Activated naive CD8-positive, alpha-beta T cell treated with anti-CD3 and anti-CD28 coated beads for 36 hours (primary cell): ENCODE measurements at places on chromosomes 3 and 15. TPM values are rescaled to one million over a fixed set of nuclear protein-coding genes. Genes with fewer than 3 reads are reported as not detected.
A peak's percentile ranks its signal among the peaks of the same experiment; 100 is the strongest.

DNA sequence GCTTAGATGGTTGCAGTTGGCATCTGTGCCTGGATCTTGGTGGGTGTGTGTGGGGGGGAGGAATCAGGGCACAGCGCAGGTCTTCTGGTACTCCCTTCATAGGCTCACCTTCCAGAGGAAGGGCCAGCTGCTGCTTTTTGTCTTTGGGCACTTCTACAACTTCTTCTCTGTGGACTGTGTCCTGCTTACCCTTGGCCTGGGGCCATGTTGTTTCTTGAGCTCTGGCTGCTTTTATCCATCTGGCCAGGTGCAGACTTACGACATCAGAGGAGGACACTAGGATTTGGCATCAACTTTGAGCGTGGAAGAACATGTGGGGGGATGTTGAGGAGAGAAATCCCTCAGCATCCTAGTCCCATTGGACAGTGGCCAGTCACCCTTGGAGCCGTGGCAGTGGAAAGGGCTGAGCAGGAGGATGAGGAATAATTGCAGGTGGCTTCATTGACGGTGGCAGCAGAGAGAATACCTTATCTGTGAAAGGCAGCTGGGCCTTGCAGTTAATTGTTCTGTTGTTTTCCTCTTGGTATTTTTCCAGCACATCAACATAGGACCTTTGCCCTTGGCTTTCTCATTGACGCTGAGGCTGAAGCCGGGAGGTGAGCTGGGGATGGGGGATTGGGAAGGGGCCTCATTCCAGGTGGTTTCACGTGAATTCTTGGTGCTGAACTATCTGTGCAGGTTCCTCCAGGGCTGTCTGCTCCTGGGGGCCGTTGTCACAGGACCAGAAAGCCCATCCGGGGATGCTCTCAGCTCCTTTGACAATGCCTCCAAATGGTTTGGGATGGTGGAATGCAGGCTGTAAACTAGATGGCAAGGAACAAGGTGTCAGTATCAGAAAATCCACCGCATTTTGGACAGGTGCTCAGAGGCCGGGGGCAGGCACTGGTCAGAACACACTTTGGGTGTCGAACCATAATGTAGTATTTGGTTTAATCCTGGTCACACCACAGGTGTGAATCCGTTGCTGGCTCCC, 9.7 kb downstream of the EPHB1 start:
- peaks cover 11% of the 10 kb centered on the region for H3K4me1 ChIP-seq
- H3K27ac ChIP-seq, result no peak overlapping the region
- no peak for DNase-seq
- H3K4me3 ChIP-seq, result no peak overlapping the region
- peaks cover 30% of the 10 kb centered on the region for H3K27me3 ChIP-seq

Gene P3H2
- total RNA-seq, result not detected

Gene INSYN1
- total RNA-seq, result not detected

Gene POLG
- total RNA-seq, result 96.1 TPM

Gene ITIH1
- not detected for total RNA-seq

Gene FAM174B
- 5.7 TPM for total RNA-seq

GRCh38 chr15:91319371-91320059, 219.5 kb downstream of the SV2B start:
- no peak overlapping the region for H3K27ac ChIP-seq
- H3K4me1 ChIP-seq, result peaks cover 24% of the 10 kb centered on the region
- H3K27me3 ChIP-seq, result no peaks in the 10 kb centered on the region
- H3K36me3 ChIP-seq, result no peaks in the 10 kb centered on the region
- no peak for DNase-seq

GRCh38 chr15:73608475-73608874, 24.7 kb downstream of the NPTN start:
- no peak for DNase-seq
- peaks cover 10% of the 10 kb centered on the region for H3K36me3 ChIP-seq
- no peaks in the 10 kb centered on the region for H3K27me3 ChIP-seq
- H3K4me3 ChIP-seq, result no peak overlapping the region
- H3K27ac ChIP-seq, result peak overlapping the region; percentile 10

Gene MFAP1
- total RNA-seq, result 48.3 TPM

DNA sequence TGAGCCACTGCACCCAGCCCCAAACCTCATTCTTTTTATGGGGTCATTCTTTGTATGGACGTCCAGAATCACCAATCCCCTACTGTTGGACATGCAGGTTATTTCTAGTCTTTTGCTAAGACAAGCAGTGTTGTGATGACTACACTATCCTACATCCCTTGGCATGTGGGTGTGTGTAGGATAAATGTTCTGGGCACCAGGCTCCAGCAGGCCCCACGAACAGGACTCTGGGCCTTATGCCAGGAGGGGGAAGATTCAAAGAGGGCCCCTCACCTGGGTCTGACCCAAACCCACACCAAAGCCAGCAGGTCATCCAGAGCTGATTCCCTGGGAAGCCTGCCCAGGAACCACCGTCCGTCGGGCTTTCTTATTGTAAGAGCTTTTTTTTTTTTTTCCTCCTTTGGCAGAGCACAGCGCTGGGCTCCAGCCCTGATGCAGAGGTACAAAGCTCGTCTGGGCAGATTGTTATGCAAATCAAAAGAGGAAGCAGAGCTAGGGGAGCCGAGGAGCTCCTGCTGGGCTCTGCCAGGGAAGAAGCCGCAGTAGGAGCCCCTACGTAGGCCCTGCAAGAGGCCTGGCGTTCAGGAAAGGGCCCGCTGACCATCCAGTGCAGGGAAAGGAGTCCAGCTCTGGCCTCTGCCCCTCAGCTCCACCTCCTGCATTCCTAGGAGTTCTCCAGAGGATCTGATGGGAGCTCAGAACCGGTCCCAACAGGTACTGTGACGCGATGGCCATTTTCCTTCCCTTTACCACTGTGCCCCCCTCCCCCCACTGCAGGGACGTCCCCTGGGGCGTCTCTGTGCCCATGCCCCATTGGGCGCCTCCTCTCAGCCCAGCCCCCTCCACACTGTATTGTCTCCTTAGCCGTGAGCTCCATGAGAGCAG, 29.0 kb upstream of the FURIN start:
- H3K27ac ChIP-seq, result peak overlapping the region; percentile 75
- H3K36me3 ChIP-seq, result no peaks in the 10 kb centered on the region
- H3K27me3 ChIP-seq, result no peaks in the 10 kb centered on the region
- H3K4me3 ChIP-seq, result peak overlapping the region; percentile 56
- peaks cover 40% of the 10 kb centered on the region for H3K4me1 ChIP-seq

GRCh38 chr3:159870723-159871122, 117.9 kb upstream of the IL12A start:
- no peak for DNase-seq
- no peaks in the 10 kb centered on the region for H3K36me3 ChIP-seq
- H3K4me1 ChIP-seq, result peaks cover 2% of the 10 kb centered on the region
- H3K4me3 ChIP-seq, result no peak overlapping the region
- no peak overlapping the region for H3K27ac ChIP-seq
- peaks cover 14% of the 10 kb centered on the region for H3K27me3 ChIP-seq

DNA sequence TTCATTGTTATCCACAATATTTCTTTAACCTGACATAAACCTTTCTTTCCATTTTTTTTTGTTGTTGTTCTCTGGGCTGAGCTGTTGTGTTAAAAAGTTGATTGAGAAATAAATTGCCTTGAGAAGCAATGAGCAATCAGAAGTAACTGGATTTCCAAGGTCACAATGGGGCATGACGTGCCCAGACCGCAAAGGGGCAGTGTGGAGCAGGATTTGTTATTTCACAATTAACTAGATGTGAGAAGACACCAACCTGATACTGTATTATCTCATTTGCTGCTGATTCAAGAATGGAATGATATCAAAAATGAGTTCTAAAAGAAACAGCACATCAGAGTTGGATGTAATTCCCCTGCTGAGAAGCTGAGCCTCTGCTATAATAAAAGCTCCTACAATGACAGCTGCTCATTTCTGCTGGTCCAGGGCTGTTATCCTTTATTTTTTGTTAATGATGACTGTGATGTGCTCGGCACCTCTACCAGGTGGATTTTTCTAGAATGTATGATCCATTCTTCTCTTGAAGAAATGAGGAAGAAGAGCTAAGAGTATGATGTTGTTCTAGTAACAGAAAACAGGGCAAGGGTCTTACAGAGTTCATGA, 28.1 kb downstream of the CPNE4 start:
- no peak for DNase-seq
- no peak overlapping the region for H3K27ac ChIP-seq

Gene FEZF2
- not detected for total RNA-seq

GRCh38 chr3:126100634-126101301, 16.8 kb upstream of the SLC41A3 start:
- no peak for DNase-seq
- H3K27me3 ChIP-seq, result no peaks in the 10 kb centered on the region
- no peaks in the 10 kb centered on the region for H3K36me3 ChIP-seq
- H3K27ac ChIP-seq, result no peak overlapping the region
- no peaks in the 10 kb centered on the region for H3K4me1 ChIP-seq

- peaks cover 6% of the 10 kb centered on the region for H3K4me1 ChIP-seq
- no peak overlapping the region for H3K27ac ChIP-seq
- H3K36me3 ChIP-seq, result peaks cover 36% of the 10 kb centered on the region
Observed at GRCh38 chr3:130712718-130713423, 33.8 kb downstream of the PIK3R4 start.

GRCh38 chr3:86653661-86654205, 337.2 kb downstream of the VGLL3 start:
- H3K4me1 ChIP-seq, result no peaks in the 10 kb centered on the region
- no peak for DNase-seq
- no peaks in the 10 kb centered on the region for H3K36me3 ChIP-seq
- no peak overlapping the region for H3K4me3 ChIP-seq

GRCh38 chr3:129936757-129937156, 37.8 kb upstream of the TRH start:
- peak; percentile 10 for DNase-seq
- no peaks in the 10 kb centered on the region for H3K36me3 ChIP-seq
- H3K4me1 ChIP-seq, result peaks cover 2% of the 10 kb centered on the region
- H3K4me3 ChIP-seq, result peak overlapping the region; percentile 37
- H3K27ac ChIP-seq, result peak overlapping the region; percentile 57

DNA sequence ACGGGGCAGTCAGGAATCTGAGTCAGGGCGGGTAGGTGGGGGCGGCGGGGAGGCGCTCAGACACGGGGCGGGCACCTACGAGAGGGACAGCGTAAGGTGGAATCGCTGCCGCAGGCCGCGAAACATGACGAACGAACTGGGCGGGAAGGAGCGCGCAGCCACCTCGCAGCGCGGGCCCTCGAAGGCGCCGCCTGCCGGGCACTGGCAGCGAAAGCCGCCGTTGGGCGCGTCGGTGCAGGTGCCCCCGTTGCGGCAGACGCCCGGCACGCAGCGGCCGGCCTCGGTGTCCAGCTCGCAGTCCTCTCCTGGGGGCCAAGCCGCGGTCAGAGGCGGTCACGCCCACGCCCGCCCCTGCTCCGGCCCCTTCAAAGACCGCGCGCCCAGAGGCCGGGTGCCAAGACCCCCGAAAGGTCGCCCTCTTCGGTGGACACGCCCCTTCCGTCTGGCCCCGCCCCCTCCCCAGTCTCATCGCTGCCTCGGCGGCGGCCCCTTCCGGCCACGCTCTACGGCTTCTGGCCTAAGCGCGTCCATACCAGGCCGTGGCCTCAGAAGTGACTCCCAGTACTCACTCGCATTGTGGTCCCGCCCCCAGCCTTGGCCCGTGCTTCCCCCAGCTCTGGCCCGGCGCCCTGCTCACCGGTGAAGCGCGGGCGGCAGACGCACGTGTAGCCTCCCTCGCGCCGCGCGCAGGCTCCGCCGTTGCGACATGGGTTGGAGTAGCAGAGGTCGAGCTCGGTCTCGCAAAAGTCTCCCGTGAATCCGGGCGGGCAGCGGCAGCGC, 6.4 kb downstream of the CELSR3 start:
- H3K4me3 ChIP-seq, result peak overlapping the region; percentile 83
- H3K4me1 ChIP-seq, result peaks cover 10% of the 10 kb centered on the region
- DNase-seq, result peak; percentile 92
- H3K27ac ChIP-seq, result peak overlapping the region; percentile 91
- H3K36me3 ChIP-seq, result peaks cover 19% of the 10 kb centered on the region
- peaks cover 14% of the 10 kb centered on the region for H3K27me3 ChIP-seq

GRCh38 chr15:61084944-61085367, 144.1 kb downstream of the RORA start:
- no peak overlapping the region for H3K4me3 ChIP-seq
- H3K36me3 ChIP-seq, result no peaks in the 10 kb centered on the region
- no peaks in the 10 kb centered on the region for H3K27me3 ChIP-seq
- DNase-seq, result no peak
- no peak overlapping the region for H3K27ac ChIP-seq
- no peaks in the 10 kb centered on the region for H3K4me1 ChIP-seq

DNA sequence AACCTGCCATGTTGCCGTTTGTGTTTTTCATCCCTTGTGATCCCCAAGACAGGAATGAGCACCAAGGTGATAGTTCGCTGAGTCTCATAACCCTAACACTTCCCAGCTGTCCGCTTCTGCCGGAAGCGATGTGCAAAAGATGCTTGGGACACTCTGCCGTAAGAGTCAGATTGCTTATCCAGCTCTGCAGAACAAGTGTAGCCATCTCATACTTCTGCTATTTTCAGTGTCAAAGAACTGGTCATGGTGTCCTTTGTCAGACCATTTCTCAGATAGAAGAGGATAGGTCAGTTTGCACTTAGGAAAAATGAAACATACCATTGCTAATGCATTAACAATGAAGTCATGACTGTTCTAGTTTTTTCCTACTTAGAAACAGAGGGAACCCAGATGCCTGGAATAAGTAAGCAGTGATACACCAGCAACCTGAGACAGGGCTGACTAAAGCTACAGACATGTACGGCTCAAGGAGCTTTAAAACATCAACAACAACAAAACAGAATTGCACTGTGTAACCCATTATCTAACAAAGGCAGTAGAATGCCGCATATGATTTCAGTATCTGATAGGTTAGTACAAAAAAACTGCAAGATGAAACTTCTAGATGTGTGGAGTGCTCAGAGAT, 134.0 kb upstream of the IL12A start:
- peaks cover 3% of the 10 kb centered on the region for H3K4me1 ChIP-seq
- peaks cover 25% of the 10 kb centered on the region for H3K27me3 ChIP-seq
- no peak overlapping the region for H3K4me3 ChIP-seq
- H3K27ac ChIP-seq, result no peak overlapping the region
- DNase-seq, result no peak

GRCh38 chr15:57865294-57865693, 158.8 kb downstream of the POLR2M start:
- no peak overlapping the region for H3K27ac ChIP-seq
- no peaks in the 10 kb centered on the region for H3K36me3 ChIP-seq
- no peak for DNase-seq
- H3K4me3 ChIP-seq, result no peak overlapping the region

Gene DUOXA2
- total RNA-seq, result not detected

GRCh38 chr3:138367911-138368310, 19.5 kb downstream of the MRAS start:
- H3K27me3 ChIP-seq, result peaks cover 4% of the 10 kb centered on the region
- no peak for DNase-seq
- H3K36me3 ChIP-seq, result no peaks in the 10 kb centered on the region
- peaks cover 13% of the 10 kb centered on the region for H3K4me1 ChIP-seq
- no peak overlapping the region for H3K27ac ChIP-seq

DNA sequence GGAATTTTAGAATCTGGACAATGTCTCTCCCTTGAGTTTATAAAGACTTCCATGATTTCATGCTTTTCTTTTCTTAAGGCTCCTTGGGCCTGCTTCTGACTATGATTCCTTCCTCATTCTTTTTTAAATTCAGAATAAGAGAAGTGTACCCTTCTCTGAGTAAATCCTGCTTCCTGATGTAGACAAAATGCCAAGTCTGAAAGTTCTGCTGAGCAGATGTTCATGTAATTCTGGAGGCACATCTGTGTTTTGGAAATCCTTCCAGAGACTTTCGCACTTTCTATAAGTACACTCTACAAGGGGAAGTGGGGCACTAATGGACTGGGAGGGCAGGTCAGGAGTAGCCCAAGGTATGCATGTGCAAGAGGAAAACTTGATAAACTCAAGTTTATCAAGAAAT, 24.8 kb downstream of the TPM1 start:
- no peaks in the 10 kb centered on the region for H3K4me1 ChIP-seq
- H3K4me3 ChIP-seq, result no peak overlapping the region
- H3K27ac ChIP-seq, result no peak overlapping the region
- DNase-seq, result no peak
- H3K36me3 ChIP-seq, result peaks cover under 1% of the 10 kb centered on the region

- H3K36me3 ChIP-seq, result no peaks in the 10 kb centered on the region
- peaks cover 5% of the 10 kb centered on the region for H3K27me3 ChIP-seq
- H3K4me3 ChIP-seq, result no peak overlapping the region
Observed at GRCh38 chr3:61997101-61997500, 376.2 kb downstream of the FEZF2 start.

Gene SLC28A2
- total RNA-seq, result not detected
